ENCODE measurements at places on chromosomes 3 and 15. TPM values are rescaled to one million over a fixed set of nuclear protein-coding genes. Genes with fewer than 3 reads are reported as not detected.

NPAP1 gene
- total RNA-seq = not detected

ARPC4 gene
- total RNA-seq = 210 TPM

ACKR2 gene
- total RNA-seq = 11.2 TPM

ACSBG1 gene
- total RNA-seq = not detected

SETD2 gene
- 51.8 TPM for total RNA-seq

TLR9 gene
- total RNA-seq = under 0.01 TPM

SGO1 gene
- 10.5 TPM for total RNA-seq

EFL1 gene
- total RNA-seq = 30.1 TPM

SLC6A6 gene
- 28.6 TPM for total RNA-seq

NAA80 gene
- 7.3 TPM for total RNA-seq

TRPM1 gene
- 1.9 TPM for total RNA-seq

AP2M1 gene
- 557 TPM for total RNA-seq

ZNF662 gene
- total RNA-seq = 1.5 TPM

DYNLT2B gene
- 8.6 TPM for total RNA-seq

ACP3 gene
- not detected for total RNA-seq

LNP1 gene
- total RNA-seq = 0.51 TPM

NDN gene
- 40.3 TPM for total RNA-seq

C3orf62 gene
- total RNA-seq = 1.5 TPM

SLC2A2 gene
- not detected for total RNA-seq

IQSEC1 gene
- total RNA-seq = 83.7 TPM

SCN11A gene
- not detected for total RNA-seq

ARHGEF26 gene
- 0.33 TPM for total RNA-seq

SPTSSB gene
- total RNA-seq = not detected

C2CD4A gene
- 2.7 TPM for total RNA-seq

OXSM gene
- 11.1 TPM for total RNA-seq

CHRNA7 gene
- total RNA-seq = 0.79 TPM

KCNAB1 gene
- 0.17 TPM for total RNA-seq

TAGLN3 gene
- total RNA-seq = 0.19 TPM

MIX23 gene
- 30.6 TPM for total RNA-seq

TSC22D2 gene
- total RNA-seq = 7.0 TPM

WDR93 gene
- total RNA-seq = not detected

SNTN gene
- total RNA-seq = not detected

SLC28A2 gene
- total RNA-seq = not detected

SPPL2A gene
- 114 TPM for total RNA-seq
